ENCODE measurements at places on chromosomes 16 and 17.

- DNase-seq, result no peak
Observed at GRCh38 chr16:75238132-75238852, 13.1 kb downstream of the BCAR1 start.

- DNase-seq, result no peak
Observed at GRCh38 chr17:50636804-50637195, 2.1 kb downstream of the ABCC3 start.

- no peak for DNase-seq
Observed at GRCh38 chr17:65270499-65271253, 133.5 kb downstream of the RGS9 start.

DNA sequence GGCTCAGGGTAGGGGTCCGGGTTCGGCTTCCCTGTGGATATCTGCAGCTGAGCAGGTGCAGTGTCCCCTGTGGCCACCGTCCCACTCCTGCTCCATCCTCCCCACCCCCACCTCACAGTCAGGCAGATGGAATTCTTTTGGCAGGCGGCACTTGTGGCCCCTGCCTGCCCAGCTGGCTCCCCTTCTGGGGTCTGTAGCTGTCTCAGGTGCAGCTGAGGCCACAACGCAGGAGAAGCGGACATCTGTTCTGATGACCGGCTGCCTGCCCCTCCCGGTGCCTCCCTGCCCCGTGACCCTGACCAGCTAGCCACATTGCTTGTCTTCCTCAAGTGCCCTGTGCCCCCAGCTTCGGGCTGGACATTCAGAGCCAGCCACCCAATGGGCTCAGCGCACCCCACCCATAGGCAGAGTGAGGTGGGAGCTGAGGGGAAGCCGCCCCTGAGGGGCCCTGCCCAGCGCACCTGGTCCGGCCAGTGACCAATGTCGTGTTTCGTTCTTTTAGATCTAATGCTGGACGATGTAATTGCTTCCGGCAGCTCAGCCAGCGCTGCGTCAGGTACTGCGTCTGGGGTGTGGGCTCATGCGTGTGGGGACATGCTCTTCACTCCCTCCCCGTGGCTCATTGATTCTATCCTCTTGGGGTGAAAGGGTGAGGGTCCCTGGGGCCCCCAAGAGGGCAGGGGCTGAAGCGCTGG, 25.2 kb upstream of the ABCC3 start:
- DNase-seq, result no peak

DNA sequence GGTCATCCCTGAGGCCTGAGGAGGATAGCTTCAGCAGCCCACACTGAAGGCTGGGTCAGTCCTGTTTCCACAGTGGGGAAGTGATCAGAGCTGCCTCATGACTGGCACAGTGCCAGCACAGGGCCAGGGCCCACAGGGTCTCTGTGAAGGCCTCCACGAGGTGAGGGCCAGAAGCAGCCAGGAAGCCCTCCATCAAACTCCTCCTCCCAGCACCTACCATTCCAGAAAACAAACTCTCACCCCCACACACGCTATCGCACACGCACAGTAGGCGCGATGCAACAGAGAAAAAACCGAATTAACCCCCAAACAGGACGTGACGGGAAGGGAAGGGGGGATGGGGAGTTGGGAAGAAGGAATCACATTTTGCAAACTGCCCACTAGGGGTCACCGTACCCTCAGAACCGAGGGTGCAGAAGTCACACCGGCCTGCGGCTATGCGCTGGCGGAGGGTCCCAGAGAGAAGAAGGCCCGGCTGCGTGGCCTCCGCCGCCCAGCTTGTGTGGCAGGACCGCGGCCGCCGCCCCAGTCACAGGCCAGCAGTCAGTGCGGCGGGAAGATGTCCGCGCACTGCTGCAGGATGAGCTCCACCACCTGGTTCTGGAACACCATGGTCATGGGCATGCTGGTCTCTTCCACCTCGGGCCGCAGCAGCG, 37.6 kb downstream of the ARHGAP27 start:
- DNase-seq, result no peak

DNA sequence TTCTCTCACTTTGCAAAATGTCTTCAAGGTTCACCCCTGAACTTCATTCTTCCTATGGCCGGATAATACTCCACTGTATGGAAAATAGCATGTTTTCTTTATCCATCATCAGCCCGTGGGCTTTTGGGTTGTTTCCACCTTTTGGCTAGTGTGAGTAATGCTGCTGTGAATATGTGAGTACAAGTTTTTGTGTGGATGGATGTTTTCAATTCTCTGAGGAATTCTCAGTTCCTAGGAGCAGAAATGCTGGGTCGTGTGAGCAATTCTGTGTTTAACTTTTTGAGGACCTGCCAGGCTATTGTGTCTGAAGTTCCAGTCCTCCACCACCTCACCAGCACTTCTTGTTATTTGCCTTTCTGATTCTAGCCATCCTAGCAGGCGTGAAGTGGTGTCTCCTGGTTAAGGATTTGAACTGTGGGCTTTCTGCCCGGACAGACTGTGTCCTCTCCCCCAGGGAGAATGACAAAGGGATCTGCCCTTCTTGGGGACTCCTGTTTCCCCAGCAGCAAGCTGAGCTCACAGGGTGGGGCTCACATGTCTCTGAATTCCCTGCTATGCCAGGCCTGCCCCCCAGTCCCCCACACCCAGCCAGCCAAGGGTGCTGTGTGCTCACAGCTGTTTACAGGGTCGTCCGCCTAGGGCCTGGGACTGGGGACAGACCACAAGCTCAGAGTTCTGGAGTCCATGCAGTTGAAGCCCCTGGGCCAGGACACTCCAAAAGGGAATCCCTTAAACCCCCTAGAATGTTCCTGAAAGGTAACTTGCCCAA, 92.2 kb upstream of the CIBAR2 start:
- no peak for DNase-seq

GRCh38 chr16:3144321-3144983, 9.6 kb downstream of the ZNF213 start:
- DNase-seq, result no peak

DNA sequence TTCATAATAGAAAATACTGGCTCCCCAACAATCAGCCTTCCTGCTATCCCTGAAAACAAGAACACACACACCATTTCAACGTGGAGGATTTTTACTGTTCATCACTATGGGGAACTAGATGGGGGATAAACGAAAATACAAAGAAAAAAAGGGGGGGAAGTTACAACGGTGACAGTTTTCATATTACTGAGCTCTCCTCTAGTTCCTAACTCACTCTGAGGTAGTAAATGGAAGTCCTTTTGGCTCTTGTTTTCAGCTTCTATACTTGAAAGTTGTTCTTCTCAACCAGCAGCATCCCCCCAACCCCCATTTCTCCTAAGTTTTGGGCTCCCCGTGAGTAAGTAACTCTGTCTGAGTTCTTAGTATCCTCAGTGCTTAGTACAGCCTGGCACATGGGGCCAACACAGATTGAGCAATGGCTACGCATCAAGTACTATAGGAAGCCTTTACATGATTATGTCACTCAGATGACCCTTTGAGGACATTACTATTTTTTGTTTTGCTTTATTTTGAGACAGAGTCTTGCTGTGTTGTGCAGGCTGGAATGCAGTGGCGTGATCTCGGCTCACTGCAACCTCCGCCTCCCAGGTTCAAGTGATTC, 4.2 kb upstream of the CORO7 start:
- no peak for DNase-seq

GRCh38 chr16:87524407-87524806, 31.6 kb upstream of the ZCCHC14 start:
- DNase-seq, result no peak
